ENCODE measurements at places on chromosomes 7 and 10.

DNA sequence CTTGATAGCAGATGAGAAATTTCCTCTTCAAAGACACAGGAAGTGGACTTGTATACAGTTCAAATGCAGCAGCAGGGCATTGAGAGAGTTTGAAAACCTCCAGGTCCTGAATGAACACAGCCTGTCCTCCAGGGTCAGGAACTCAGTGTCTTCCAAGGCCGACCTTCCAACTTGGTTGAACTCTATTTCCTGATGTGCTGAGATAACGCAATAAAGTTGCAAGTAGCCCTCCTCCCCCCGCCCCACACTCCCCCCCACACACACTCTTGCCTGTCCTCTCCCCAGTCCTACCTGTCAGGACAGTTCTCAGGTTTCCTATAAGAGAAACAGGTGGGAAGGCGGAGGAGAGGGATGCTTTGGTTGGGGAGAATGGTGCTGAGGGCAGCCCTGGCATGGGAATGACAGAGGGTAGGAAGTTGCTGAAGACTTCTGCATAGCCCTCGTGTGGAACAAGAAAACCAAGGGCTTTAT lies 90.0 kb downstream of the CCDC71L start:
- no peak for DNase-seq

DNA sequence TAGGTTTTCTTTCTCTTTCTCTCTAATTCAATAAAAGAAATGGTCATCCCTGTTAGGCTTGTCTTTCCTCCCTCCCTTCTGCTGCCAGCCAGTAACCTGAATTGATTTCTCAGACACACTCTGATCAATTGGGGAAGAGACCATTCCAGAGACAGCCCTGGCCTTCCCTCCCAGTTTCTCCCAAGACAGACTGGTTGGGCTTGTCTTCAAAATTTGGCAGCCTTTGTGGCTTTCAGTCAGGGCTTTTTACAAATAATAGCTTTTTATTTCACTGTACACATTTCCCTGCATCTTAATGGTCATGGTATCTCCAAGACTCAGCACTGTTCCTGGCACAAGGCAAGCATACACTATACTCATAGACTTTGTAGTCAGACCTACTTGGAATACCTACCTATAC lies 33.9 kb downstream of the BCAP29 start:
- no peak for DNase-seq

- DNase-seq, result no peak
Measured at GRCh38 chr7:142357953-142358520, 100.2 kb upstream of the PRSS58 start.

- no peak for DNase-seq
Measured at GRCh38 chr10:97020452-97021400, 165.0 kb downstream of the SLIT1 start.

DNA sequence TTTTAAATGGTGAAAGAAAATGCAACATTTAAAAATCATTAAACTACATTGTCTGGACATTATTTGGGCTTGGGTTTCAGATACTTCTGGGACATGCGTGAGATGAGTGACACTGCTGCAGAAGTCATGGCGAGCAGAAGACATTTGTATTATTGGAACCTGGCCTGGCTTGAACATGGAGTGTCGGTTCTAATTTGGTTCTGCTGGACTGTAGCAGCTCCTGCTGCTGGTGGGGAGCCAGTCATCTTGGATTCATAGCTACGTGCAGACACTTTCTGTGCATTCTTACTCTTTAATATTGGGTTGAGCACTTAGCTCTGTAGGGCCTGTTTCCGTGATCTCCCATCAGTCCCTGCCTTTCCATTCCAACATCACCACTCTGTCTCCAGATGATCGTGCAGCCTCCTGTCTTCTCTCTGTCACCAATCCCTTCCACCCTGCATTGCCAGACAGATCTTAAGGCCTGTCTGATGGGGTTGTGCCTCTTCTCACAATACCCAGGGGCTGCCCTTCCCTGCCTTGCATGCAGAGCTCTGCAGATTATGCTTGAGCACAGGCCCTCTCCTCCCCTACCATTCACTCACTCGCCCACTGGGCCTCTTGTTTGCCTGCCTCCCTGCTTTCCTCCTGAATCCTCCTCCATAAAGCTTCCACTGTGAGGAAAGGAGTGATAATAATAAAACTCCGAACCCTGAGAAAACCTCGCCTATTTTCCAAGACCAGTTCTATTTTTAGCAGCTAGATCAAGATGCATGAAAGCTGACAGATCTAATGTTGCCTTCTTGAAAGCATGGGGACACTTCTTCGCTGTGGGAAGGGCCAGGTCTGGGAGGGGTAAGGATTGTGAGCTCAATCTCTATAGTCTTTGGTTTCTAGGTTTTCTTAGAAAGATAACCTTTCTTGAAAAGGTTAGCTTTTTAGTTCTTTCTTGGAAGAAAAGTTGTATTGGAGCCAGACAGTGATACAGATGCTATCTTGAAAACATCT lies 32.9 kb downstream of the CELF2 start:
- DNase-seq, result no peak

GRCh38 chr7:106001886-106002285 lies 38.8 kb downstream of the CDHR3 start:
- DNase-seq, result no peak

- peak; percentile 72 for DNase-seq
Measured at GRCh38 chr7:129367700-129368388, 66.4 kb upstream of the STRIP2 start.

- DNase-seq, result no peak
Measured at GRCh38 chr7:83248000-83248399, 85.3 kb upstream of the PCLO start.

- no peak for DNase-seq
Measured at GRCh38 chr10:78523453-78523852, 489.8 kb downstream of the RPS24 start.

- DNase-seq, result no peak
Measured at GRCh38 chr10:68163735-68164134, 54.4 kb downstream of the MYPN start.

GRCh38 chr10:78579995-78580394 lies 488.8 kb upstream of the ZMIZ1 start:
- DNase-seq, result no peak

- DNase-seq, result no peak
Measured at GRCh38 chr7:104906556-104906955, 107.4 kb upstream of the KMT2E start.

DNA sequence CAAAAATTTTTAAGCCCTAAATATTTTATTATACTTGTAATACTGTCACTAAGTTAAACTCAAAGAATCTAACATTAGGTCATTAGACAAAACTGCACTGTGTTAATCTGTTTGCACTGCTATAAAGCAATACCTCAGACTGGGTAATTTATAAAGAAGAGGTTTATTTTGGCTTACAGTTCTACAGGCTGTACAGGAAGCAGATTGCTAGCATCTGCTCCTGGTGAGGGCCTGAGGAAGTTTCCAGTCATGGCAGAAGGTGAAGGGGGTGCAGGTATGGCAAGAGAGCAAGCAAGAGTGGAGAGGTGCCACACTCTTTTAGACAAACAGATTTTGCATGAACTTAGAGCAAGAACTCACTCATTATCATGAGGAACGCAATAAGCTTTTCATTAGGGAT lies 125.7 kb downstream of the IMMP2L start:
- no peak for DNase-seq

GRCh38 chr10:59227136-59227673 lies 50.8 kb downstream of the PHYHIPL start:
- no peak for DNase-seq

DNA sequence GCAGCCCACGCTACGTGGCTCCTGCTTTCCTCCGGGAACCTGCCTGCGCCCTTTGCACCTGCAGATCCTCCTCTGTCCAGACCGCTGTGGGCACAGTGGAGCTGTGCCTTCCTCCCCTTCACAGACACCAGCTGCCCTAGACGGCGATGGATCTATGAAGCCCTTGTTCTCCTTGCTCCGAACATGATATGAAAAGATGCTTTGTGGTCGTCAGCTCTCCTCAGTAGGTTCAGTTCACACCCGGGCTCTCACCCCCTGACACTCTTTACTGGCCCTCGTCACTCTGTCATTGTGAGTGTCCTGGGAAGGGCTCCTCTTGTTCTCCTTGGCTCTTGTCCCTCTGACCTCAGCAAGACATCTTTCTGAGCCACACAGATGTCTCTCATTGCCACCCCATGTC lies 4.2 kb downstream of the ZNF488 start:
- DNase-seq, result no peak

- no peak for DNase-seq
Measured at GRCh38 chr10:126977216-126977615, 72.0 kb downstream of the DOCK1 start.

- DNase-seq, result no peak
Measured at GRCh38 chr10:10901906-10902305, 115.8 kb upstream of the CELF2 start.
